Uterus (tissue), 4 donors: ENCODE measurements at places on chromosomes 1 and 21. TPM values are rescaled to one million over a fixed set of nuclear protein-coding genes. Genes with fewer than 3 reads are reported as not detected.

GRCh38 chr1:18629659-18630510, 761 bp upstream of the PAX7 start:
- no peak overlapping the region for H3K4me3 ChIP-seq

IRF6 gene
- 3.1 TPM for total RNA-seq

DNA sequence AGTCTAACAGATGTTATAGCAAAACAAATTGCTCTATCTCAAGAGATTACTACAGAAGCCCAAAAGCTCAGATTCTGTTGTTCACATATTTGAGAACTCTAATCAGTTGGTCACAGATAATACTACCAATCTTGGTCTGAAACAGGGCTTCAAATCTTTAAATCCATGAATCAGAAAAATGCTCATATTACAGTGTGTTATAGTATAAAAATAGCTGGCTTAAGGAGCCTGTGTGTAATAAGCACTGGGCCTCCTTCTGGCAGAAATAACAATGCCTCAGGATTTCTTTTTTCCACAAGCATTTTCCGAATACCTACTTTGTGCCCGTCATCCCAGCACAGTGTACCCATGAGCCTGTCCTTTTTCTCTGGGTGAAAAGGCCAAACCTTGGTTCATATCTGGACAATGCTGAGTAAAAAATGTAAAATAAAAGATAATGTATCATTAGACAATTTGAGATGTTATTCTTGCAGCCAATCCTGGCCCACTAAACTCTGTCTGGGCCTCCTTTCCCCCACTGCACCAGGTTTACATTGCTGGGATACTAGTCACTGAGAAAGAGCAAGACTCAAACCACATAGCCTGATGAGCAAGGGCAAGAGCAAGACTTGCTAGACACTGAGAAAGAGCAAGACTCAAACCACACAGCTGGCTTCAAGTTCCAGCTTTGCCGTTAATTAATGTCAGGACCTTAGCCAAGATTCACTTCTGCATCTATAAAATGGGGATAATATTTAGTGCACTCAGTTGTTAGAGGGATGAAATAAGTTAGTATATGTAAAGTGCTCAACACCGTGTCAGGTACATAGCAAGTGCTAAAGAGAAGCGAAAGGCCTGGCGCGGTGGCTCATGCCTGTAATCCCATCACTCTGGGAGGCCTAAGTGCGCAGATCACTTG, 17.0 kb upstream of the ADAR start:
- H3K27me3 ChIP-seq = no peaks in the 10 kb centered on the region
- DNase-seq = no peak
- no peaks in the 10 kb centered on the region for H3K36me3 ChIP-seq
- no peak overlapping the region for H3K27ac ChIP-seq

CR2 gene
- not detected for total RNA-seq

RGS1 gene
- 31.5 TPM for total RNA-seq
